ENCODE measurements at places on chromosomes 6 and 20.

- no peak for DNase-seq
Measured at GRCh38 chr20:8200220-8200619, 68.2 kb downstream of the PLCB1 start.

DNA sequence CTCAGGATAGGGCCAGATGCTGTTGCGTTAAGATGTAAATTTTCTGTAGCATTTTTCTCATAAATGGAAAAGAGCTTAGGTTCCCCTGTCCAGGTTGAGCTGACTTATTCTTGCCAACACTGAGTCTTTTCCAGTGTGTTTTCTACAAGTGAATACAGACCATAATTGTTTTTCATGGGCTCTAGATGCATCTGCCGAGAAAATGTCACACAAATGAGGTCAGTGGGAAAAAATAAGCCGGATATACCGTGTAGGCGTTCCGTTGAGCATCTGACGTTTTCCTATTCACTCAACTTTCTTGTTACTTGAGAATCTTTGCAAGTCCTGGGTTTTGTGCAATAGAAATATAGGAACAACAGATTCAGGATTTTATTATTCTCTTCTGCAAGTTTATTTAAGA lies 582.9 kb upstream of the CDH4 start:
- no peak for DNase-seq

GRCh38 chr20:873875-874607 lies 40.5 kb downstream of the FAM110A start:
- no peak for DNase-seq

DNA sequence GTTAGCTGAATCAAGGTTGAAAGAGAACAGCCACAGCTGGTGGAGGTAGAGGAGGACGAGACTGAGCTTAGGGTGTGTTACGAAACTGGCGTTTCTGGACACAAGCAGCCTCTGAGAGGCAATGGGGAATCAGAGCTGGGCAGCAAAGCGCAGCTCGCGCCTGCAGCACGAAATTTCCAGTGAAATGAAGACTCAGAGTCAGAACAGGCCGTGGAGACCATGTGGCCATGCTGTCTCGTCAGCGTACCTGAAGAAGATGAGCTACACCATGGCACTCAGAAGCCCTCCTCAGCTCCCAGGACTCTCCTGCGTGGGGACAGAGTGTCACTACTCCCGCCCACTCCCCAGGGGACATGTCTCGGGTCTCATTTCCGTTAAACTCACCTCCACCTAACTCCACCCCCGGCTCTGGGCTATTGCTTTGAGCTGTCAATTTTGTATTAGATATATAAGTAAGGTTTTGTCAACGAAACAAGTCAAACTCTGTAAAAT lies 256.9 kb downstream of the ERMARD start:
- no peak for DNase-seq

GRCh38 chr6:150418827-150419594 lies 50.2 kb downstream of the IYD start:
- DNase-seq, result no peak
